ENCODE measurements at places on chromosomes 1 and 21. TPM values are rescaled to one million over a fixed set of nuclear protein-coding genes. Genes with fewer than 3 reads are reported as not detected.

The KLHDC9 gene
- total RNA-seq = 1.4 TPM

The ECM1 gene
- total RNA-seq = 29.9 TPM

The SLFNL1 gene
- 0.43 TPM for total RNA-seq

The CCDC181 gene
- 0.78 TPM for total RNA-seq
